GM19239 (cell line): ENCODE measurements at places on chromosomes 4 and X.

DNA sequence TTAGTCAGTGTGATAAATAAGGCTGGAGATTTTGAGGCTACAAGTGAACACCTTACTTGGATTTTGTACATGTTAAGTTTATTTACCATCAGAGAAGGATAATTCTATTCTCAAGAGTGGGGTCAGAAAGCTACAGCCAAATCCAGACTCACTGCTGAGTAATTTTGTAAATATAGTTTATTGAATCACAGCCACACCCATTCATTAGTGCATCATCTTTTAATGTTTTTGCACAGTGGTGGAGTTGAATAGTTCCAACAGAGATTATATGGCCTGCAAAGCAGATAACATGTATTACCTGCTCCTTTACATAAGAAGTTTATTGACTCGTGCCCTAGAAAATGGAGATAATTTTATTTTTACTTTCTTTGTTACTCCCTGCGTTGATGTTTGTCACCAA is 60.4 kb downstream of the PCDH18 start:
- no peak for DNase-seq

DNA sequence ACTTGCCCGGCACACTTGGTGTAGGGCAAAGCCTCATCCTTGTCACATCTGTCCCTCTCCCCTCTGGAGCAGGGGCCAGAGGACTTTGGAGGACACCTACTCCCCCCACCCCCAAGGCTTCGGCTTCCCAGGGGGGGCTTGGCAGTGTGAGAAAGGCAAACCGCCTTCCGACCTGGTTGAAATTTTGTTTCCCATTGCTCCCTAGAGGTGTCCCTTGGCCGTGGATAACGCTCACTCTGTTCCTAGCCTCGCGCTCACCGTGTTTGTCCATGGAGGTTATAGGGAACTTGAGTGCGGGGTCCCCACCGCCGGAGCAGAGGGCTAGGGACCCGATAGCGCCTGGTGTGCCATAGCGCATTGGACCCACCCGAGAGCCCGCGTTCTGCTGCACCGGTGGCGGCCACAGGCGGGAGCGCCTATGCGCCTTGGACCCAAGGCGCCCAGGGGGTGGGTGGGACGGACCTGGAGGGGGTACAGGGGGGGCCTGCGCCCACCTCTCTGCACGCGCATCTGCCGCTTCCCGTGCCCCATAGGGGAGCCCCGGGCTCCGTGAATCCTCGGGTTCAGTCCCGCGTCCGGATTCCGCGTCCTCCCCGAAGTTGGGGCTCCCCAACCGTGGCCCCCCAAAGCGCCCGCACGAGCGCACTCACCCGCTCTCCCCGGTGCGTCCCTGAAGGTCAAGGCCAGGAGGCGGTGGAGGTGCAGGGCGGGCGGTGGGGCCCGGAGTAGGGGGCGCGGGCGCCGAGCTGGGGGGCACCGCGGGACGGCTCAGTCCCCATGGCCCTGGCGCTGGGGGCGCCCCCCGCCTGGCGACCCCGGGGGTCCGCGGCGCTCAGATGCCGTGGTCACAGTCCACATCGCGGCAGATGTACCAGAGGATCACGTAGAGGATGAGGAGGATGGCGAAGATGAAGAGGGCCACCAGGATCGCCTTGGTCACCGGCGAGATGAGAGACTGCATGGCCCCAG is 82.7 kb upstream of the DHRSX start:
- no peak for DNase-seq

GRCh38 chrX:72621625-72622485 is 49.2 kb upstream of the HDAC8 start:
- DNase-seq, result no peak

DNA sequence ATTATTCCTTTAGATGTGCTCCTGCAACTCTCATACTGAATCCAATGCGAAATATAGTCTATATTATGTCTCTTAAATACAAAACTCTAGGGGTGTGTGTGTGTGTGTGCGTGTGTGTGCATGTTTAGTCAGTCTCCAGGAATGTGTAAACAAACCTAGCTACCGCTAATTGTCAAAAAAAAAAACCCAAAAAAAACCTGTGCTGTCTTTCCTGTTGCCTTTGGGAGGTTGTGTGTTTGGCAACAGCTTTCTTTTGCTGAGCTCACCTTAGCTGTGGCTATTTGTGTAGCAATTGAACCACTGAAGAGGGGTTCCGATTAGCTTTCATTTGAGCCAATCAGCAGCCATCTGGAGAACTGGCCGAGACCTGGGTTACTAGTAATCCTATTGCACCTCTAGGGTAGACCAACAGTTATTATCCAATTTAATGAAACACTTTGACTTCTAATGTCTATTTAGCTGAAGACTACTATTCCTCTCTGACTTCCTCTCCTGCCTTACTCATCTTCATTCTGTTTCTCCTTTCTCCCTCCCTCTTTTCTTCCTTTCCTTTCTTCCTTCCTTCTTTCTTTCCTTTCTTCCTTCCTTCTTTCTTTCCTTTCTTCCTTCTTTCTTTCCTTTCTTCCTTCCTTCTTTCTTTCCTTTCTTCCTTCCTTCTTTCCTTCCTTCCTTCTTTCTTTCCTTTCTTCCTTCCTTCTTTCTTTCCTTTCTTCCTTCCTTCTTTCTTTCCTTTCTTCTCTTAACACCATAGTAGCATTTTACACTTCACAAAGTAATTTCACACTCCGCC is 471.1 kb downstream of the GBA3 start:
- no peak for DNase-seq
